ENCODE measurements at places on chromosomes 4 and X.

DNA sequence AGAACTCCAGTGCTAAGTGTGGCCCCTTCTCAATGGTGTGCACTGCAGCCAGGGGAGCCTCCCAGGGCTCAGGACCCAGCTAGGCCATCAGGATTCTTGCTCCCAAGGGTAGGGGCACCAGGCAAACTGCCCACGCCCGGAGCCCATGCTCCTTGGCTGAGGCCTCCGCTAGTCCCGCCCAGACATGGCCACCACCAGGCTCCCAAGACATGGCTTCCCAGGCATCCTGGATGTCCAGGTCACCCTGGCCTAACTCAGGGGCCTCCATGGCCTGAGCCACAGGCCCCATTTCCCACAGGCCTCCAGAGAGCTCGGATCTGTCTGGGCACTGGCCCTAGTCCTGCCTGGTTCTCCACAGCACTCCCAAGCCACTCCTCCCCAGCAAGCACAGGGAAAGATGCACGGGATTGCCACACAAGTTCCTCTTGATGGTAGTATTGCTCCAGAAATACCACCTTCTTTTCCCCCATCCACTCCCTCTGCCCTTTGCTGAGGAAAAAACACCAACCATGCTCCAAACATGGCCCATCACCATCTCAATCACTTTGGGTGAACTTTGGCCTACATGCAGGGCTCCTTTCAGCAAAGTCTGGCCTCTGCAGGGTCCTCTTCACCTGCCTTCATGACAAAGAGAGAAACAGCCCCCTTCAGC is 274.7 kb upstream of the AGTR2 start:
- DNase-seq = no peak

DNA sequence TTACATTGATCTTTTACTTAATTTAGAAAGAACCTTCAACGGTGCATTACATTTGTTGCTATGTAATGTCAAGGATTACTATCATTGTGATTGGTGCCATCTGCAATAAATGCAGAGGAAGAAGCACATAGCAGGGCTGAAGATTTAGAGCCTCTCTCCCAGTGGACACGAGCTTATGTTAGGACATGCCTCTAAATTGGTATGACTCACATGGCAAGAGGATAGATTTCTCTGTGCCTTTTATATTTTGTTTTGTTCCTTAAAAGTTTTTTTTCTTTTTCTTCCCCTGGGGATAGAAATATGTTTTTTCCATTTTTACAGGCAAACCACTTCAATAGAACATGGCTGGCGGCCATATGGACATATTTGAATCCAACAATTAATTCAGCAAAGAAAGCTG is 205.0 kb upstream of the HAND2 start:
- no peak for DNase-seq

GRCh38 chrX:124347242-124347641 is 879 bp downstream of the SH2D1A start:
- DNase-seq = peak; percentile 16

GRCh38 chr4:14254252-14254651 is 626.7 kb upstream of the BOD1L1 start:
- peak; percentile 1 for DNase-seq

DNA sequence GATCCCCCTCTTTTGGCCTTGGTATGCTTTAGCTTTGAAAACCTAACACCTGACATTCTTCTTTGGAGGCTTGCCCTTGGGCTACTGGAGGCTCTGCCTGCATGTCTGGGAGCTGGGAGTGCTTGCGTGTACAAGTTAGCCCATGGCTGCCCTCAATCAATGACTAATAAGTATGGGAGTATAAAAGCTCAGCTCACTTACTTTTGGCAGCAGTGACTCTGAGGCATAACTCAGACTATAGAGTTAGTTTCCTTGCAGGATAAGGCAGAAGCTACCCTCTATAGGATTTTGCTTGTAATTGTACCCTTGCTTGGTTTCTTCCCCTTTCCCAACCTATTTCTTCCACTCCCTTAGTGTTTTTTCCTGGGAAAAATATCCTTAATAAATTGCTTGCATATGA is 247.9 kb downstream of the PPP1R2C start:
- DNase-seq = no peak

DNA sequence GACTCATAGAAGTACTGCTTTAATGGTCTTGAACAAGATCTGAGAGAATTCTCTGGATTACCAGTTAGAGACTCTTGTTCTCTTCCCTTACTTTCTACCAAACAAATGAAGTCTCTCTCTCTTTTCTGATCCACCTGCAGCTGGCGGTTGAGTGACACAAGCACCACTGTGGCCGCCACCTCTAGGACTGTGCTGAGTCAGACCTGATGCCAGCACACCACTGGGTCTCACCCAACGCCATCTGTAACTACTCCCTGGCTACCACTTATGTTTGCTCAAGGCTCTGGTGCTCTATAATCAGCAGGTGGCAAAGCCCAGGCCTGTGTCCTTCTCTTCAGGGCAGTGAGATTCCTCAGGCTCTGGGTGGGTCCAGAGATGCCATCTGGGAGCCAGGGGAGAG is 1173.5 kb downstream of the RPA4 start:
- no peak for DNase-seq

GRCh38 chr4:80091688-80092087 is 18.7 kb upstream of the ANTXR2 start:
- DNase-seq = no peak

GRCh38 chr4:93103042-93103441 is 725.5 kb upstream of the ATOH1 start:
- no peak for DNase-seq

DNA sequence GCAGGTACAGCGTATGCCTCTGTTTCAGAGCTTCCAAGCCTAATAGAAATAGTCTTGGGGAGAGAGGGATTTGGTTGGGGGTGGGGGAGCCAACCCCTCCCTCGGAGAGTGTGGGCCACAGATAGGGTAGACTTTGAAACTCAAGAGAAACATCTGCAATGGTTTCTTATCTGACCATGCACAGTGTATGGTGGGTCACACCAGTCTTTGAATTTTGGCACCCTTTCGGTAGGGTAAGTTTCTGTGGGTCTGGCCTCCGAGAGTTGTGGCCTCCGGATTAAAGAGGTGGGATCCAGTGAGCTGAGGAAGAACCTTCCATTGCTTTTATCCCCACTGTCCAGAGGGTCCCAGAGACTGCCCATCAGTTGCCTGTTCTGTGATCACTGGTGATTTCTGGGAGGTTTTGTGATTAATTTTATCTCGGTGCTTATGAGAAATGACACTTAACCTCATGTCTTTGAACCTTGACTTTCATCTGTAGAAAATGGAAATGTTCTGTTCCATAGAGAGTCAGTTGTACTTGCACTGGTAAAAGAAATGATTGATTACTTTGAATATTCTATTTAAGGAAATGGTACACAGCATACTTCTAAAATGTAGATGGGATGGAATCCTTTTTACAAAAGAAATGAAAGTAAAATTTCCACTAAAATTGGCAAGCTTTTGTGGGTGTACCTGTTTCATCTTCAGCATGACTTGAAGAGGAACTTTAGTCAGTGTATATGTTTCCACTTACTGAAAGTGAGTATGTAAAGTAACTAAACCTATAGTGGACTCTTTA is 62.7 kb downstream of the TMEM131L start:
- no peak for DNase-seq

- DNase-seq = no peak
Measured at GRCh38 chr4:173424899-173425805, 26.2 kb upstream of the SCRG1 start.

GRCh38 chr4:135552131-135552530 is 1350.5 kb upstream of the PABPC4L start:
- DNase-seq = no peak

GRCh38 chrX:1778817-1779216 is 164.0 kb downstream of the ASMT start:
- no peak for DNase-seq

DNA sequence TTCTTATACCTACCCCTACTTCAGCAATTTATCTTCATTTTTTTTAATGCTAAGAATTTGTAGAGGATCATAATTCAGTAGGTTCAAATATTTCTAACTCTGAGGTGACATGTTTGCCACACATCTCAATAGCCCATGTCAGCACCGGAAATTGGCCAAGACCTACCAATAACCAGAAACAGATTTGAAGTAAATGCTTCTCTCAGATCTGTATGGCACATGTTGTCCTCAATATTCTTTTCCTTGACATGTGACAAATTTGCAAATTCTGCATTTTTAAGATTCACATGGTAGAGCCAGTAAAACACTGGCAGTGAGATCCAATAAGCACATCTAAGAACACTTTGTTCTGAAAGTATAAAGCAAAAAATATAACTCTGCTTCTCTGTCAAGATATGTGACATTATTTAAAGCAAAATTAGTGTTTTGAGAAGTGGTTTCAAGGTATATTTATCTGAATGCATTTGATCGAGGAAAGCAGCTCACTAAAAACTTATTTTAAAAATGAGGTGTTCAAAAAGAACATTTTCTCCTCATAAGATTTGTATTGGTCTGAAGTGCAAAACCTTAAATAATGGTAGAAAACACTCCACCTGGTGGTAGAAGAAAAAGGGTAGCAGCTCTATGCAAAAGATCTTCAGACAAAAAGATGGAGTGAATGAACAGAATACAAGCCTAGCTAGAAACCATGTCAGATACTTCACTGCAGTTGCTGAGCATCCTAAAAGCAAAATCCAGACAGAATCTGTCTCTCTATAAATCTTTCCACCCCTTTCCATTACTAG is 513.8 kb upstream of the FAM241A start:
- DNase-seq = no peak

- DNase-seq = no peak
Measured at GRCh38 chr4:57018980-57019379, 40.3 kb downstream of the POLR2B start.

GRCh38 chr4:145876531-145877180 is 62.0 kb downstream of the ZNF827 start:
- no peak for DNase-seq

DNA sequence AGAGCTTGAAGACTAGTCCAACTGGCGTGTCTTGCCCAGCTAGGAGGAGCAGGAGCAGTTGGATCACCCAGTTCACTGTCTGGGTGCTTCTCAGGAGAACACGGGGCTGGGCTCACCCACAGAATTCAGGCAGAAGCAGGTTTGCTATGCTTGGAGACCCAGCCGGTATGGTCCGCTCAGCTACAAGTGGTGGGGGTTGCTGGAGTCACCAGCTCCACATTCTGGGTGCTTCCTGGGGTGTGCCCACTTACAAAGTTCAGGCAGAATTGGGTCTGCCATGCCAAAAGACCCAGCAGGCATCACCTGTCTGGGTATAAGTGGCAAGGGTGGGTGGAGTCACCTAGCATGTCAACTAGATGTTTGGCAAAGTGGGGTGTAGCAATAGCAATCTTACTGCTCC is 1061.8 kb downstream of the PCDH19 start:
- DNase-seq = no peak

- DNase-seq = no peak
Measured at GRCh38 chrX:151505796-151506195, 57.7 kb upstream of the PASD1 start.

- DNase-seq = no peak
Measured at GRCh38 chr4:38202242-38202641, 242.0 kb downstream of the PTTG2 start.

DNA sequence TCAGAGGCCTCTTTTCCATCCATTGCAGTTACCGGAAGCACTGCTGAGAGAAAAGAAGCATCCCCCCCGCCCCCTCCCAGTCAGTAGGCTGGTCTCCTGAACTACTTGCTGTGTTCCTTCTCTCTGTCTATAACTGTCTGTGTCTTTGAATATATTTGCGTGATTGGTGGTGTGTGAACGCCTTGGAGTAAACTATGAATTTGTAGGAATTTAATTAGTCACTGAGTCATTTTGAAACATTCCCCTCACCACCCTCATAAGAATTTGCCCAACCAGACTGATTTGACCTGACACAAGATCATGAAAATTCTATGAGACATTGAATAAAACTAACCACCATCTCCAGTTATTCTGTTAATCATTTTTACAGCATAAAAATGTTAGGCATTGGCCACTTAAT is 6.7 kb upstream of the NXF3 start:
- no peak for DNase-seq

GRCh38 chr4:159425737-159426305 is 322.9 kb downstream of the RAPGEF2 start:
- DNase-seq = no peak

- DNase-seq = no peak
Measured at GRCh38 chrX:11509786-11510185, 155.9 kb downstream of the ARHGAP6 start.

DNA sequence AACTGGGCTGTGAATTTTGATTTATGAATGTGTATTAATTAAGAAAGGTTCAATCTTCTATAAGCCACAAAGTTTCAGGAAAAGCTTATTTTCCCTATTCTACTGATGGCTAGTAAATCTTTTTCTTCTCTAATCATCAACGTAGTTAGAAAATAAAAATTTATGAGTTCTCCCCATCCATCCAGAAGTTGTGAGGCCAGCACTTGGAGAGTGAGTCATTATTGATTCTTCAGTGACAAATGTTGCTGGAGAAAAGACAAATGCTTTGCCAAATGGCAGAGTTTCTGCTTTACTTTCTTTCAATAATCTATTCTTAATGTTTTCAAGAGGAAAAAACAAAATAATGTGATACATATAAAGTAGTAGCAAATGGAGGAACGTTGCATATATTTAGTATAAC is 11.3 kb upstream of the GRXCR1 start:
- no peak for DNase-seq

GRCh38 chr4:143375326-143376073 is 38.8 kb downstream of the GAB1 start:
- peak; percentile 1 for DNase-seq

GRCh38 chr4:152245680-152246079 is 290.2 kb downstream of the FBXW7 start:
- DNase-seq = no peak

DNA sequence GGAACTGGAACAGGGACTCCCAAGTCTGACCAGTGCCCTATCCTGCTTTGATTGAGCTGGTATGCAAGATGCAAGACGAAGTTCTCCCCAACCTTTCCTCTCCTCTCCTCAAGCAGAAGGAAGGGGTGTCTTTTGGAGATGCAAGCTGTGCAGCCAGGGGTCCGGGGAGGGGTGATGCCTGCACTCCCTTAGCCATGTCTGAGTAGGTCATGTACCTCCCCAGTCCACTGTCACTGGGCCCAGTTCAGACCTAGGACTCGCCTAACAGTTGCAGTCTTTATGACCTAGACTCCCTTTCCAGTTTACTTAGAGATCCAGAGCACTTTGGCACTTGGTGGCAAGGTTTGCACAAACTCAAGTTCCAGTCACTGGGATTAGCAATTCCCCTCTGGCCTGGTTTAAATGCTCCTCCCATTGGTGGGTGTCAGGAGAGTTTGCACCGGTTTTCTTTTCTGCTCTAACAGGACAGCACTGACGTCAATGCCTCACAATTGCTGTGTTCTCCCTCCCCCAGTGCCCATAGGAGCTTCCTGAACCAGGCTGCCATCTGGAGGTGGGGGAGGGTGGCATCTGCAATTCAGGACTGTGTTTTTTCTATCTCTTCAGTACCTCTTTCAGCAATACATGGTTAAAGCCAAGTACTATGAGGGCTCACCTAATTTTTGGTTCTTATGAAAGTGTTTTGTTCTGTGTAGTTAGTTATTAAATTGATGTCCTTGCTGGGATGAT is 782.2 kb downstream of the ARAP2 start:
- DNase-seq = no peak

Measured in stimulated activated CD4-positive, alpha-beta T cell treated with anti-CD3 and anti-CD28 coated beads, Interleukin-4, amount 100 ng/mL, for 4 hours (primary cell).